ENCODE measurements at places on chromosomes 2 and 18.

DNA sequence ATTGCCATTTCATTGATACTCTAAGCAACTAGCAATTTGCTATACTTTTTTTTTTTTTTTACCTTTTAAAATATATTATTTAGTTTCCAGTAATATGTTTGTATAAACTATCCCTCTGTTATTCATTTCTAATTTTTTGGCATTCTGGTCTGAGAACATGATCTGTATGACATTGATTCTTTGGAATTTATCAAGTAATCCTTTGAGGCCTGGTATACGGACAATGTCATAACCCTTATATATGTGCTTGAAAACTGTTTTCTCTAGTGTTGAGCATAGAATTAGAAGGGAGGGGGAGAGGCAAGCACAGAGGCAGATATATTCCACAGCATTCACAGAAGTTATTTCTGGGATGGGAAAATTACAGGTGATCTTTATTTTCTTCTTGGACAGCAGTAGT, 48.2 kb upstream of the POLE4 start:
- DNase-seq = no peak

- DNase-seq = no peak
Measured at GRCh38 chr18:56083523-56084287, 495.7 kb upstream of the TCF4 start.

DNA sequence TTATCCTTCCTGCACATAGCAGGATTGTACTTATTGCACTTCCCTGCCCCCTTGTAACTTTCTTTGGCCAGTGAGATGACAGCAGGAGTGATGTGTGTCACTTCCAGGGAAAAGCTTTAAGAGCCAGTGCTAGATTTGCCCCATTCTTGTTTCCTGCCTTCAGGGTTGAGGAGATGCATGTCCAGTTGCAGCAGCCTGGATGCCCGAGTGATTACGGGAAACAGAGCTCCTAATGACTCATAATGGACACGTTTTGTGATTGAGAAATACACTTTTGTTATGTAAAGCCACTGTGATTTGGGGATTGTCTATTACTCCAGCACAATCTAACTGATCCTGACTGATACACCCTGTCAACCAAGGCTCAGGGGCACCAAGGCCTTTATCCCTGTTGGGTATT, 5.0 kb upstream of the TET3 start:
- DNase-seq = no peak

GRCh38 chr2:191376981-191377629, 131.9 kb downstream of the MYO1B start:
- peak; percentile 26 for DNase-seq

DNA sequence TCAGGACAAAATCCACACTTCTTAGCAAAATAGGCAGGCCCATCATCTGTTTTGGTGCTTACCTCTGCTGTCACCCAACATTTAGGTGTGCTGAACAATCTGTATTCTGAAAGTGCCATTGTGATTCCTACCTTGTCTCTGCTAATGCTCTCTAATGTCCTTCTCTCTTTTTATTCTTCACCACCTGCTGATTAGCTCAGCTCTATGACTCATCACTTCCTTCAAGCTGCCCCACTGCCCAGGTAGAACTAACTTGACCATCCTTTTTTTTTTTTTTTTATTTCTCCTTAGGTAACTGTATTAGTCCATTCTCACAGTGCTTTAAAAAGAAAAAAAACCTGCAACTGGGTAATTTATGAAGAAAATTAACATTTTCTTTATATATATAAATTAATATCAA, 478.7 kb upstream of the POU3F3 start:
- no peak for DNase-seq

- no peak for DNase-seq
Measured at GRCh38 chr2:215983581-215984351, 29.6 kb downstream of the MREG start.
